Umbilical cord (tissue), 2 donors: ENCODE measurements at places on chromosomes 3 and 15. TPM values are rescaled to one million over a fixed set of nuclear protein-coding genes. Genes with fewer than 3 reads are reported as not detected.

The INSYN1 gene
- 9.6 TPM for total RNA-seq

The HIGD1A gene
- 125 TPM for total RNA-seq

The C2CD4B gene
- not detected for total RNA-seq

The PLEKHO2 gene
- total RNA-seq: 29.4 TPM

The GUCA1C gene
- total RNA-seq: not detected
